ENCODE measurements at places on chromosomes 6 and 20.

GRCh38 chr20:20969701-20970280 is 136.4 kb downstream of the LINC00237 start:
- DNase-seq, result no peak

DNA sequence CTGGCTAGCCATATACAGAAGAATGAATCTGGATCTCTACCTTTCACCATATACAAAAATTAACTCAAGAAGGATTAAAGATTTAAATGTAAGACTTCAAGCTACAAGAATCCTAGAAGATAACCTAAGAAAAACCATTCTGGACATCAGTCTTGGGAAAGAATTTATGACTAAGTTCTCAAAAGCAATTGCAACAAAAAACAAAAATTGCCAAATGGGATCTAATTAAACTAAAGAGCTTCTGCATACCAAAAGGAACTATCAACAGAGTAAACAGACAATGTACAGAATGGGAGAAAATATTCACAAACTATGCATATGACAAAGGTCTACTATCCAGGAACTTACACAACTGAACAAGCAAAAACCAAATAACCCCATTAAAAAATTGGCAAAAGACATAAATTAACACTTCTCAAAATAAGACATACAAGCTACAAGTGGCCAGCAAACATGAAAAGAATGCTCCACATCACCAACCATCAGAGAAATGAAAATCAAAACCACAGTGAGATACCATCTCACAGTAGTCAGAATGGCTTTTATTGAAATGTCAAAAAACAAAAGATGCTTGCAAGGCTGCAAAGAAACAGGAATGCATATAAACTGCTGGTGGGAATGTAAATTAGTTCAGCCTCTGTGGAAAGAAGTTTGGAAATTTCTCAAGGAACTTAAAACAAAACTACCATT is 66.8 kb upstream of the RSPO3 start:
- no peak for DNase-seq

GRCh38 chr6:31970604-31971271 is 1.2 kb downstream of the DXO start:
- DNase-seq, result no peak

- no peak for DNase-seq
Observed at GRCh38 chr20:20499439-20499838, 131.5 kb downstream of the INSM1 start.

DNA sequence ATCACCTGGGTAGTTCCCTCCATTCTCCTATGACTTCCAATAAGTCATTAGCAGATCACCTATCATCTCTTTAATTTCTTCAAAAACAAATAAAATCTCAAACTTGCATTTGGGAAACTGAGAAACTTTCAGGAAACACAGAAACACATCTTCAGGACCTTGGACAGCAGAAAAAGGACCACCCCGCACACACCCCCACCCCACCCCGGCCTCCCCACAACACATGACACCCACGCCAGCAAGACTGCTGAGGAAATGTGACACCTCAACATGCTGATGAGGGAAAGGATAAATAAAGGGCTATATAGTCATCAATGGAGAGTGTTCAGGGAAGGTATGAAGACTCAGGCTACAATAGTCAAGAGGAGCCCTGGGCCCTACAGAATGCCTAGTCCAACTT is 15.6 kb upstream of the TRIM39 start:
- DNase-seq, result no peak

- DNase-seq, result no peak
Observed at GRCh38 chr6:85273870-85274269, 176.0 kb upstream of the NT5E start.

GRCh38 chr20:7693761-7694160 is 246.5 kb downstream of the HAO1 start:
- DNase-seq, result no peak

- no peak for DNase-seq
Observed at GRCh38 chr6:105568751-105569150, 165.9 kb upstream of the PREP start.

DNA sequence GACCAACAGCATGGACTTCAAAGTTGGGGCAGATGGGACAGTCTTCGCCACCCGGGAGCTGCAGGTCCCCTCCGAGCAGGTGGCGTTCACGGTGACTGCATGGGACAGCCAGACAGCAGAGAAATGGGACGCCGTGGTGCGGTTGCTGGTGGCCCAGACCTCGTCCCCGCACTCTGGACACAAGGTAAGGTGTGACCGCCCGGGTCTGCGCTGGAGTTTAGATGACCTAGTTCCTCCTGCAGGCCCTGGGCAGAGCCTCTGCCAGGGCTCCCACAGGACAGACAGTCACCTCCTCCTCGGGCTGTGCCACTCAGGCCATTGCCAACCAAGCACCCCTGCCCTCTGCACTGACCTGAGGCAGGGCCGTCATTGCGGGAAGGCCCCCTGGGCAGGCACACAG is 322.1 kb downstream of the TAF4 start:
- no peak for DNase-seq

Data from T-helper 2 cell treated with Interferon-gamma antibody and Interleukin-4, amounts not matched to agents 5 μg/mL and 100 μg/mL, for 36 hours (primary cell).